A549 treated with Hydrocortisone at 1 μM for 4 hours (cell line): ENCODE measurements at places on chromosomes 1 and 21. TPM values are rescaled to one million over a fixed set of nuclear protein-coding genes. Genes with fewer than 3 reads are reported as not detected.

The APOBEC4 gene
- not detected in 5 replicates for total RNA-seq

The DNALI1 gene
- 0.05 to 0.16 TPM (median 0.05 TPM) in 3 of 5 replicates, not detected in the others for total RNA-seq

The ANKRD35 gene
- 0.03 to 0.08 TPM (median 0.05 TPM) in 5 replicates for total RNA-seq

The ERICH3 gene
- total RNA-seq, result not detected in 5 replicates

The MXRA8 gene
- total RNA-seq, result 0.12 to 0.25 TPM (median 0.16 TPM) in 5 replicates

The OSBPL9 gene
- total RNA-seq, result 32.5 to 50.0 TPM (median 41.1 TPM) in 5 replicates

The CYP4Z1 gene
- not detected in 5 replicates for total RNA-seq

The SERTAD4 gene
- total RNA-seq, result 0.40 to 0.86 TPM (median 0.53 TPM) in 5 replicates

The PTPRF gene
- total RNA-seq, result 73.3 to 110 TPM (median 95.8 TPM) in 5 replicates

The FAM78B gene
- 0.24 to 0.39 TPM (median 0.34 TPM) in 5 replicates for total RNA-seq

The MAP1LC3C gene
- 0.17 to 0.28 TPM (median 0.18 TPM) in 4 of 5 replicates, not detected in the other for total RNA-seq

The SH3BGR gene
- total RNA-seq, result 0.27 to 2.3 TPM (median 0.79 TPM) in 5 replicates

The NHLH2 gene
- not detected in 5 replicates for total RNA-seq
